ENCODE measurements at places on chromosomes 1 and 21.

DNA sequence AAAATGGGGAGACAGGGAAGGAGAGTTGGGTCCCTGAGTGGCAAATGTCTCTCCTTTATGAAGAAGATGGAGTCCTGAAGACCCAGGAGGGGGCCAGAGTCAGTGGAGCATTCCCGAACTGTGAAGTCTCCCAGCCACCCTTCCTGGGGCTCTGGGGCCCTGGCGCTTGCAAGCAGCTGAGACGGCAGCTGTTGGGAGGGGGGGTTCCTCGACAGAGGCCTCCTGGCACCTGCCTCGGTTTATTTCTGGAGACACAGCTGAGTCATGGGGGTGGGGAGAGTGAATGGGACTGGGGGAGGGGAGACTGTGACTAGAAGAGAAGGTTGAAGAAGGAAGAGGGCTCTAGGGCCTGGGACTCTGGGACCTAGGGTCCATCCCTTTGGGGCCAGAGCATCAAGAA lies 14.0 kb downstream of the NES start:
- DNase-seq: no peak

GRCh38 chr1:2976180-2976562 lies 45.1 kb upstream of the ACTRT2 start:
- DNase-seq: no peak

DNA sequence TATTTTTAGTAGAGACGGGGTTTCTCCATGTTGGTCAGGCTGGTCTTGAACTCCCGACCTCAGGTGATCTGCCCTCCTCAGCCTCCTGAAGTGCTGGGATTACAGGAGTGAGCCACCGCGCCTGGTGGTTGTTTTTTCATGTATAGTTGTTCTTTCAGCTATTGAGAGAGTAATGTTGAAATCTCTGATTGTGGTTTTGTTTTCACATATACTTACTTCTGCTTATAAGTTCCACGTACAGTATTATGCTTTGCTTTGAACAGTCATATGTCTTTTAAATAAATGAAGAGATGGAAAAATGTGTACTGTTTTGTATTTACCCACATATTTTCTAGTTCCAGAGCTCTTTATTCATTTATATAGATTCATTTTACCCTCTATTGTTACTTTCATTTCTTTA lies 44.5 kb downstream of the MARK1 start:
- DNase-seq: no peak

DNA sequence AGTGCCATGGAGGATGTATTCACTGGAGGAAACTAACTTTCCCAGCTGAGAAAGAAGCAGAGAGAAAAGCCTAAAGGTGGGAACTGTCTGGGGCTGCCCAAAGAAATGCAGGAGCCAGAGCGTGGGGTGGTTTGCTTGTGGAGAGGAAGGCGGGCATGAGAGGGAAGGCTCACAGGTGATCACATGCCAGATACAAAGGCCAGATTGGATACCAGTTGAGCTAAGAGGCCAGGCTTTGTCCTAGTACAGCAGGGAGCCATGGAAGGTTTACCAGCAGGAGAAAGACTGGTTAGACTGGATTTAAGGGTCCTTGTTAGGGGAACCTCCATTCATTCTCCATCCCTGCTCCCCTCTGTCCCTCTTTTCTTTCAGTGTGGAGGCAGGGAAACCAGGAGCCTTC lies 66.4 kb downstream of the BEND5 start:
- no peak for DNase-seq

- DNase-seq: no peak
These were observed 207.8 kb downstream of the SIPA1L2 start for GRCh38 chr1:232422098-232422497.

DNA sequence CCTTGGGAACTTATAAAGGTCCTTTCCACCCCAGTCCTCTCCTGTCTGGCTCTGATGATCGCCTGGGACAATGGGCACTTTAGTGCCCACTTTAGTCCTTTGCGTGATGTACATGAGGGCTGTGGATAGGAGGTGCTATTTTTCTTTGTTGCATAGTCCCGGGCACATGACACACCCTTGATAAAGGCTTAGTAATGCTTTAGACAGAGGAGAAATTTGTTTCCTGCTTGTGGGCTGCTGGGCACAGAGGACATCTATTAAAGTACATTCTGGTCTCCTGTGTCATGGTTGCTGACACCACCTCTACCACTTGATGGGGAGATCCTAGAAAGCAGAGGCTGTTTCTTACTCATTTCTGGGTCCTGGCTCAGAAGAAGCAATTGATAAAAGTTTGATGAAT lies 5.4 kb upstream of the KNCN start:
- no peak for DNase-seq

DNA sequence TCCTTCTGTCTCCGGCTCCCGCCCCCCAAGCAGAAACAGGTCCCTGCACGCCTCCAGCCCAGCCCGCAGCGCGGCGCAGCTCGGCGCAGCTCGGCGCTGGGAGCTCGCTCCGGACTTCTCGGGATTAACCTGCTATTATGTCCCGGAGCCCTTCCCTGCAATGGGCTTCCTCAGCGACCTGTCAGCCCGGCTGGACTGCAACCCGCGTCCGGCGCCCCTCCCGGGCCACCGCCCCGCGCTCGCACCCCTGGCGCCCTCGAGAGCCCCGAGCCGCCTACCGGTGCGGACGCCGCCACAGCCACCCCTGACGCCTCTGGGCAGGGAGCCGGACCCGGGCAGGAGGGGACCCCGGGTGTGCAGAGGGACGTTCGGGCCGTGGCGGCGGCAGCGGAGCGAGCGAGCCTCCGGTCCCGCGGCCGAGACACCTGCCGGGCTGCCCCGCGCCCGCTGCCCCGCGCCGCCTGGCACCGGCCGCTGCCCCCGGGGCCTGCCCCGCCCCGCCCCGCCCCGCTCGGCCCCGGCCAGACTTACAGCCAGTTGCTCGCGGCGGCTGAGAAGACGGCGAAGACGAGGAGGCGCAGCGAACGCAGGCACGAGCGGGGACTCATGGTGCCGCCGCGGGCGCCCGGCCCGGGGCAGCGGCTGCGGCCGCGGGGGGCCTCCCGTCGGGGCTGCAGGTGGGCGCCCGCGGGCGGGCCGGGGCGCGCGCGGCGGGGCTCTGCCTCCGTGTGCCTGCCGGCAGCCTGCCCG lies 407 bp downstream of the WNT4 start:
- DNase-seq: no peak

DNA sequence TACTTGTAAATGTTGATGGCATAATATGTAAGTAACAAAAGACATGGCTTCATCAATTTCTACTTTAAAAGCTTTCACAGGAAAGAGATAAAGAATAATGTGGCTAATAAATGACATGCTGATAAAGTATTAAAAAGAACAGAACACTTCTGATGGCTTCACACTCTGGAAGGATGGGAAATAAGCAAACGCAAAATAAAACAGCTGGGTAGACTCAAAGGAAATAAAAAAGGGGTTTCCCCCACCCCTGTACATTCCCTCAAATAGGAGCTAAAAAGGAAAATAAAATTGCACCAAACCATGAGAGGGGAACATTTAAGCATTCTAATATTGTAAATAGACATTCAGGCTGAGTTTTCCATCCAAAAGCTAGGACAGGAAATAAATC lies 27.0 kb upstream of the DYRK1A start:
- no peak for DNase-seq

GRCh38 chr1:58094221-58094620 lies 452.3 kb downstream of the OMA1 start:
- DNase-seq: no peak

DNA sequence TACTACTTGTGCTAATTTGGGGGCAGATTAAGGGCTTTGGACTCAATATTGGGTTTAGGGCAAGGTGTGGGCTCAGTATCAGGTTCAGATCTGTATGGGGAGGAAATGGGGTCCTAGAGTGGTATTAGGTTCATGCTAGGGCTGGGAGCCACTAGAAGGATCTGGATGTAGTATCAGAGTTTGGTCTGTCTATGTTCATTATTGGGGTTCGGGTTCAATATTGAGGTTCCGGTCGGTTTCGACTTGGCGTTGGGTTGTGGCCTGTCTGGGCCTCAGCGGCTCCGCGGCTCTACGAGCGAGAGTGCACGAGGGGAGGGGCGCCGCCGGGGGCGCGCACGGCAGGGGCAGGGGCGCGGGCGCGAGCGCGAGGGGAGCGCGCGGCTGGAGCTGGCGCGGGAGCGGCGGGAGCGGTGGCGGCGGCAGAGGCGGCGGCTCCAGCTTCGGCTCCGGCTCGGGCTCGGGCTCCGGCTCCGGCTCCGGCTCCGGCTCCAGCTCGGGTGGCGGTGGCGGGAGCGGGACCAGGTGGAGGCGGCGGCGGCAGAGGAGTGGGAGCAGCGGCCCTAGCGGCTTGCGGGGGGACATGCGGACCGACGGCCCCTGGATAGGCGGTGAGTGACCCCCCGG lies at the start of gene PTPRF:
Gene PTPRF, plus strand, starts transcription at position 401 of the 624 bp plus-strand sequence. CDS start 14,193 bp downstream, outside the sequence.
- no peak for DNase-seq

DNA sequence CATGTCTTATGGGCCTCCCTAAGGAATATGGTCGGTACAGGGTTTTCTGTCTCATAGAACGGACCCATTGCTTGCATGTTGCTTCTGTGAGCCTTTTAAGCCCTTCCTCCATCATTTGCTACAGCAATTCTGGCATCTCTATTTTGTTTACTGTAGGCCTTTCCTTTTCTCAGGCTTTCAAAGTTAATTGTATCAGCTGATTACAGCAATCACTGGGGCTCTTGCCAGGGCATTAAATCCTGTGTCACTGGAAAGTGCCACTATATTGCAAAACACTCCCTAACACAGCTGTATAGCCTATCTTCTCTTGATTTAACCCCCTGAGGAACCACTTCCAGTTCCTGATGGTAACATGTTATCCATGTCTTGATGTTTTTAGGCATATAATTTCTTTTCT lies 156.5 kb downstream of the PDE4B start:
- DNase-seq: no peak

DNA sequence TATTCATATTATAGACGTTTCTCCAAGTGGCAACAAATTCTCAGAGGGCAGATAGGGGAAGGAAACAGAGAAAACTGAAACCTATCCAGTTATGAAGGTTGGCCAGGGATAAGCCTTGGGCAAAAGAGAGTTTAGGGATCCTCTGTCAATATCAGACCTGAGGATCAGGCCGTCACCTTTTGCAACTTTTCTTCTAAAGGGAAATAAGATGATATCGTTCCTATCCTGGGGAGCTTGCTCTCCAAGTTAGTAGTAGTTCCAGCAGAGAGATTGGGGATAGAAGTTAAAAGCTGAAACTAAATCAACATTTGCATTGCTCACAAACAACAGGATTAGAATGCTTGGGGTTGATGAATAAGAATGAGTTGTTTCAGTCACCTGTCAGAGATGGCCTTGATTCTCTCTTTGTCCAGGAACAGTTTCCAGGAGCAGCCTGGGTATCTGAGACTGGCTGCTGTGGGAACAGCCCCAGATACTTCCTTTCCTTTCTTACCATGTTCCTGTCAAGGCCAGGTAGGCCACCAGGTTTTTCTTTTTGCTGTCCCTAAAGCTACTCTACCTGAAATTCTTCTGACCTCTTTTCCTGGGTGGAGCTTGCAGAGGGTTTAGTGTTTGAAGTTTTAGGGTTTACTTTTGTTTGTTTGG lies 2.5 kb downstream of the RIIAD1 start:
- DNase-seq: no peak

GRCh38 chr1:61568460-61569302 lies 156.3 kb downstream of the TM2D1 start:
- no peak for DNase-seq

DNA sequence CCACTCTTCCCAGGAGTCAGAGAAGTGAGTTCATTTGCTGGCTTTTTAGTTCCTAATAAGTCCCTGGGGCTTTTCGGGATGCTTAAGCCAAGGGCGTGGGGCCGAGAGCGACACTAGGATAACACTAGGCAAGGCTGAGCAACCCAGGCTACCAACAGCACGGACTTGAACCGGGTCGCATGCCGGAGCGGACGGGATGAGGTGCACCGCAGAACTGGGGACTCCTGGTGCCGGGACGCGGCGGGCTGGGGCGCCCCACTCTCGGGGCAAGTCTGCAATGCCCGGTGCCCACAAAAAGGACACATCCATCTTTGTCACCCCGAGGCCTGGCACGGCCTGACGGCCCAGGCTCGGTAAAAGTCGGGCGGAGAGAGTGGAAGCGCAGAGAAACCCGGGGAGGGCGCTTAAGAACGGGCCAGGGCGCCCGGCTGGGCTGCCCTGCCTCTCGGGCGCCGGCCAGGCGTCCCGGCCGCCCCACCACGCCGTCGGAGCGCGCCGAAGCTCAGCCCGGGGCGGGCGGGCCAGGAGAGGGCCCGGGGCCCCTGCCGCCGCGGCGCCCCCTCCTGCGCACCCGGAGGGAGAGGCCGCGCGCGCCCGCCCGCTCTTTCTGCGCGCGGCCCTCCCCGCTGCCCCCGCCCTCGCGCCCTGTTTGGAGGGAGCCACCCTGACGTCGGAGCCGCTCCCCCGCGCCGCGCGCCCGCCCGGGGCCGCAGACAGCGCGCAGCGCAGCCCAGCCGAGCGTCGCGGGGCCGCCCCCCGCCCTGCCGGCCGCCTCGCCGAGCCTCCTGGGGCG lies at the start of gene NBL1:
Gene NBL1, plus strand, starts transcription at position 710 of the 793 bp plus-strand sequence. CDS start 10,720 bp downstream, outside the sequence.
- DNase-seq: peak; percentile 29

- DNase-seq: no peak
These were observed 122.3 kb downstream of the C1orf21 start for GRCh38 chr1:184509105-184509504.

DNA sequence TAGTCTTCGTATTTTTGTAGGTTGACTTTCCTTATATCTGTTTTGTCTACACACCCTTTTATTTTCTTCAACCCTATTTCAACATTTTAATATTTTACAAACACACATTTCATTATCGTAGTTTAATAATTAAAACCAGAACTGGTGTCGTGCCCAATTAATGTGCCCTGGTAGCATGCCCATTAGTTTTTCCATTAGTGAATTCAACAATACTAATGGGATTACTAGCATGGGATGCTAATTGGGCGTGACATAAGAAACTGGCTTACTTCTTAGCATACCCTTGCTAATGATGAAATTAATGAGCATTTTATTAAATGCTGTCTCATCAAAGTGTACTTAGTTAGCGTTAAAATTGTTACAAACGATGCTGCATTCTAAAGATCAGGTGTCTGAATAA lies 332.7 kb downstream of the USH2A start:
- no peak for DNase-seq

GRCh38 chr1:218991089-218991488 lies 182.6 kb upstream of the LYPLAL1 start:
- no peak for DNase-seq

DNA sequence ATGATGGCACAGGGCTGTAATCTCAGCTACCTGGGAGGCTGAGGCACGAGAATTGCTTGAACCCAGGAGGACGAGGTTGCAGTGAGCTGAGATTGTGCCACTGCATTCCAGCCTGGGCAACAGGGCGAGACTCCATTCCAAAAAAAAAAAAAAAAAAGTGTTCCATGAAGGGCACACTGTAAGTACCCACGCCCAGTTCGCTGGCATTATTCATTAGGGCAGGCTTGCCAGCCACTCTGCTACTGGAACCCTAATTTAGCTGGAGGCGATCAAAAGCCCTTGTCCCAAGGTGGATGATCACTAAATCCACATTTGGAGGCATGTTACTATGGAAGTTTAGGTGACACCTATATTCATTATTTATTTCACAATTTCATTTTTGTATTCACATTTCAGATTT lies 5.0 kb downstream of the IFNLR1 start:
- no peak for DNase-seq

GRCh38 chr1:19794583-19794982 lies 5.1 kb downstream of the TMCO4 start:
- no peak for DNase-seq

- no peak for DNase-seq
These were observed 481.6 kb upstream of the LRRC7 start for GRCh38 chr1:69086148-69086547.

Measured in stimulated activated CD8-positive, alpha-beta memory T cell treated with anti-CD3 and anti-CD28 coated beads, Interleukin-4, amount 100 ng/mL, for 4 hours (primary cell).